ENCODE measurements at places on chromosomes 2 and 18.
A peak's percentile ranks its signal among the peaks of the same experiment; 100 is the strongest.

DNA sequence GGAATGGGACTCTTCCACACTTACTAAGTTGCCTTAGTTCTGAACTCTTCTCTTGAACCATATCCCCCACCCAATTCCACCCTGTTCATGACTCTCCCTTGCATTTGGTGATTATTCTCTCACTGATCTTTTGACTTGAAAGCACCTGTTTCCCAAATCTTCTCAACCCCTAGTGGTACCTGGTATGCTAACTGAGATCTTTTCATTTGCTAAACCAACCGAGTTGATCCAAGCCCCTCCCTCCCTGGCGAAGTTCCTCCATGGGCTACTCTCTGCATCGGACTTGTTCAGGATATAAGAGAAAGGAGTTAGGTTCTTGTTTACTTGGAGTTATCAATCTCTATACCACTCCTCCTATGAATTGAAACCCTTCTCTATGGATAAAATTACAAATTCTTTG is 593.5 kb downstream of the BCL11A start:
- DNase-seq = no peak

DNA sequence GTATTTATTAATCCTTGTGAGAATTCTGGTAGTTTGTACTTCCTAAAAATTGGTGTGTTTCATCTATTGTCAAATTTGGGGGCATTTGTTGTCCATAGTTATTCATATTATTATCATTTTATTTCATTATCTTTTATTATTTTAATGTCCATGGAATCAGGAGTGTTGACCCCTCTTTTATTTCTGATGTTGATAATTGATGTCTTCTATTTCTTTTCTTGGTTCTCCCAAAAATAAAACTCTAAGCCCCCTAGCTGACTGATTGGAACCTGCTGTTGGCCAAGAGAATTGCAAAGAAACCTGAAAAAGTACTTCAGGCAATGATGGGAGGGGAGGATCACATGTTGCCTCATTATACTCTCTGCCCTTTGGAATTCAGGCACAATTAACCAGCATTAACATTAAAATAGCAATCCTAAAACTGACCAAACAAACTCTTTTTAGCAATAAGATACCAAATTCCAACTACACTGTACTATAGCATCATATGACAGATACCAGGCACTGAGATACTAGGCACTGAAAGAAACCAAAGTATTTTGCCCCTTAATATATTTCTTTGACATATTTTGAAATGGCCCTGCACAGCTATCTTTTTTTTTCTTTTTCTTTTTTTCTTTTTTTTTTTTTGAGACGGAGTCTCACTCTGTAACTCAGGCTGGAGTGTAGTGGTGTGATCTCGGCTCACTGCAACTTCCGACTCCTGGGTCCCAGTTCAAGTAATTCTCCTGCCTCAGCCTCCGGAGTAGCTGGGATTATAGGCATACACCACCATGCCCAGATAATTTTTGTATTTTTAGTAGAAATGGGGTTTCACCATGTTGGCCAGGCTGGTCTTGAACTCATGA is 1097.2 kb upstream of the CNTNAP5 start:
- no peak for DNase-seq

DNA sequence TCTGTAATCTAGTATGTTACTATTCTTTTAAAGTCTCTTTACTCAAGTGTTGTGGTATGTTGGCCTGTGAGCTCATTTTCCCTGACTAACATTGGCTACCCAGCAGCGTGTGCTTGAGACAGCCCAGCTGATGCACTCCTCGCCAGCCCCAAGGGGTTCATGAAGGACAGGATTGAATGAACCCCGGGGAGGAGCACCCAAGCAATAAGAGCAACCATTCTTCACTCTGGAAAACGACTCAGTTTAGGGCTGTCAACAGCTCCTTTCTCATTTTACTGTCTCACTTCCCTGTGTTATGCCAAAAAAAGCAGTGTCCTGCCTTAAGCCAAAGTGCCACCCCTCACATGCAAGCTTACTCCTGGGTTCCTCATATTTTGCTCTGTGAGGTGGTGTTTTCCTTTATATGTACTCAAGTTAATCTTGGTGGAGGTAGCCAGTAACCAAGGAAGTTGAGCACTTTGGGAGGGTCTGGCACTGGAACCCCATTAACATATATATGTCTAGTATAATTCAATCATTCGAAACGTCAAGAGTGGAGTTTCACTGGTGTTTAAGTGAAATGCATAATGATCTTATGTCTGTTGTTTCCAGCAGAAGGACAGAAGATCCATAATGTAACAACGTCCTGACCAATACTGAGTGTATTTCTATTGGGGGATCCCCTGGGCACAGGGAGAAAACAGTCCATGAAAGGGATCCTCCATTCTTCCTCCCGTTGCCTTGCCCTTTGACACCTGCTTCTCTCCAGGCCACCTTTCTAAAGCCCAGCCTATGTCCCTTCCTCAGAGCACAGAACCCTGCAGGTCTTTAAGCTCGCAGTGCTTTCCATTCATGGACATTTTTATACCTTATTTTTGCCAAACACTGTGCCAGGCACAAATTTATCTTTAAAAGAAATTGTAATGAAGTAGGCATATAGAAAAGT is 43.2 kb downstream of the ATIC start:
- peak; percentile 76 for DNase-seq

GRCh38 chr2:237115870-237116269 is 30.2 kb downstream of the COPS8 start:
- no peak for DNase-seq

GRCh38 chr2:9968553-9969497 is 17.3 kb downstream of the GRHL1 start:
- DNase-seq = no peak

DNA sequence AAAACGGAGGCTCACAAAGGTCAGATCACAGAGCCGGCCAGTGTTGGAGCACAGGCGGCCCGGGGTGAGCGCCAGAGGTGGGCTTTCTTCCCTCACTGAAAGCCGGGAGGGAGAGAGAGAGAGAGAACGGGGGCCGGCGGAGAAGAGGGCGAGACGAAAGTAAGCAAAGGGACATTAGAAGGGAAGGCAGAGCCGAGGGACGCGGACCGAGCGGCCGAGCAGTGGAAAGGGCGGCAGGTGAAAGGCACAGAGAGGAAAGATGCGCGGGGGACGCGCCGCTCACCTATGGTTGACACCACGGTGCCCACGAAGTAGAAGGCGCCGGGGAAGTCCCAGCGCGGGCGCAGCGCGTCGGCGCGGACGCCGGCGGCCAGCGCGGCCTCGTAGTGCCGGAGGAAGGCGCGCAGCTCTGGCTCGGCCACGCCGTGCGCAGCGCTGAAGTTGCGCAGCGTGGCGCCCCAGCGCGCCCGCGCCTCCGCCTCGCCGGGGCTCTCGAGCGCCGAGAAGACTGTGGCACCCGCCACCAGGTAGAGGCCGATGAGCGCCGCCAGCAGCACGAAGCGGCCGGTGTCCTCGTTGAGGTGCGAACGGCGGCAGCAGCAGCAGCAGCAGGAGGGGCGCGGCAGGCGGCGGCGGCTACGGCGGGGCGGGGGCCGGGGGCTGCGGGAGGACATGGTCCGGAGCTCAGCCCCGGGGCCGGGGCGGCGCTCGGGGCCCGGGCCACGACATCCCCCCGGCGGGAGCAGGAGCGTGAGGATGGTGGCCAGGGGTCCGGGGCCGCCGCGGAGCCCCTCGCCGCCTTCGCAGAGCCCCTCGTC is 166.9 kb downstream of the MSH2 start:
- DNase-seq = no peak

DNA sequence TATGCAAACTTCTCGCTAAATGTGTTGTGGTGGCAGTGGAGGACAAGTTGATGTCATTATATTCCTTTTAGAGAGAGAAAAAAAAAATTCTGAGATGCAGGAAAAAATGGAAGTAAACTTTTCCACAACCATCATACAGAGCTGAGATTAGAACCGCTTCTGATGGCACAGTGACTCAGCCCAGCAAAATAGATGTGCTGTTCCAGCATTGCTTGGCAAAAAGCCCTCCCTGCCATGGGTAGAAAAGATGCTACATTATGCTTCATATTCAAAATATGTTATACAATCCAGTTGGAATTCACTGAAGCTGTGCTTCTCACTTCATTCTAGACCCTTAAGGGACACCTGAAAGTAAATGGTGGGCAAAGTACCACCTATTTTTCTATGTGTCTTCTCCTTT is 1047.6 kb upstream of the FANCL start:
- DNase-seq = peak; percentile 54

DNA sequence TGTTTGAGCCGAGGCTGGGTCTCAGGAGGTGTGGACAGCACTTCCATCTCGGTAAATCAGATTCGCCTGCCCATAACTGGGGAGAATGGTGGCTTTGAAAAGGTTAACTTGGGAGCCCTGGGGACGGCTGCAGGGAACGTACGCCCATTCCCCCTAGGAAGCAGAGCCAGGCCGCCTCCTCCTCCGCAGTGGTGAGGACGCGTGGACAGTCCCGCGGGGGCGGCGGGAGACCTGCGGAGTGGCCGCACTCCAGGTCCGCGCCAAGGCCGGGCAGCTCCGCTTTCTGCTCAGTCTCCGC is 845 bp upstream of the MYCN start:
- DNase-seq = no peak

DNA sequence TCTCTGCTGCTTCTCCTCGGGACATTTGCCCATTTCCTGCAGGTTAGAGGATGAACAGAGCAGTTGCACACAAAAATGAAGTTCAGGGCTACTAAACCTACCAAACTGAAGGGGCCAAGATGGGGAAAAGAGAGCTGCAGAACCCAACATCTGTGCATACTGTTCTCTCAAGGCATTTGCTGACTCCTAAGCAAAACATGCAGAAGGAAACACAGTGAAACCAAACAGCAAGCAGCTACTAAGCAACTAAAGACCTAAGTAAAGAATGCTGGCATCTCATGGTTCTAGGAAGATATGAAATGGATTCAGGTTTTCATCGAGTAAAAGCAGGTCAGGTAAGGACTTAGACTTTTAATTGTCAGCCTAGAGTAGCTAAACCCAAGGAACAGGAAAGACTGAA is 111.9 kb upstream of the SYT4 start:
- DNase-seq = no peak

- no peak for DNase-seq
Observed at GRCh38 chr18:32270341-32270740, 80.5 kb downstream of the MEP1B start.

DNA sequence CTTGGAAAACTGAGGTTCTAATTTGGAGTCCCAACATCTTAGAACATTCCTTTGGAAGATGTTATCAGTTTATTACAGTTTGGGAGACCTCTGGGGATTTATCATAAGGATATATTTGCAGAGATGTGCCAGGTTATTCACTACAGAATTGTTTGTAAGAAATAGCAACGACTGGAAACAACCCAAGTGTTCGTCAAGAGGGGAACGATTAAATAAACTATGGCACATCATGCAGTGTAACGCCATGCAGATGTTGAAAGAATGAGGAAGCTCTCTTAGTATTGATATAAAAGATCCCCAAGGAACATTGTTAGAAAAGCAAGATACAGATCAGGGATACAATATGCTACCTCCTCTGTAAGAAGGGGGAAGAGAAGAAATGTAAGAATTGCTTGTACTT is 210.6 kb downstream of the TMEM247 start:
- DNase-seq = peak; percentile 40

DNA sequence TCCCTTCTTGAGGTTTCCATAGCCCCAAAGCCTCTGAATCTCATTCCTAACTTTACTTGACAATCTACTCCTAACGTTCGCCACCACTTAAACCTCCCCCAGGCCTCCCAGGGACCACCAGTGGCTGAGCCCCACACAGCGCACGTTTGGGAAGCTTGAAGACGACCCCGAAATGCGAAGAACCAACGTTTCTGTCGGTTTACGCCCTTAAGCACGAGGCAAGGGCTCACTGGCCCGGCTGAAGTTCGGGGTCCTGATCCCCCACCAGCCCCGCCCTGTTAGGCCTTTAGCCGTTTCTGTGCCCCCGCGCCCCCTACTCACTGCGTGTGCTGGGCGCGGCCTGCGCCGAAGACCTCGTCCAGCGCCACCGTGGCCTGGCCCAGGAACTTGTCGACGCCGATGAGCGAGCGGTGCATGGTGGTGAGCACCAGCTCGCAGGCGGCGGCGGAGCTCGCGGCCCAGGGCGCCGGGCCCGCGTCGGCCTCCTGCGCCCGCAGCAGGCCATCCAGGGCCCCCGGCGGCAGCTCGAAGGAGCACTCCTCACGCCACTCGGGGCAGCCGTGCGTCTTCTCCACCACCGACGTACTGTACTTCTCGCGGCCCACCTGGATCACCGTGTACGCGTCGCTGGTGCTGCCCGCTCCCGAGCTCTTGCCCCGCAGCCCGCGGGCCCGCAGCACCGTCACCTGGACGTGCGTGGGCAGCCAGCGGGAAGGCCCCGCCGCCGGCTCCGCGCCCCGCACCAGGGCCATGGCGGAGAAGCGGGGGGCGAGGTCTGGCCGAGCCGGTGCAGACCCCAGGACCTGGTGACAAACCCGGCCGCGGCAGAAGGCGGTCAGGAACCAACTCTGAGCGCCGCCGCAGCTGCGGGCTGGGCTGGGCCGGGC is 479 bp downstream of the RAB11FIP5 start:
- peak; percentile 53 for DNase-seq

DNA sequence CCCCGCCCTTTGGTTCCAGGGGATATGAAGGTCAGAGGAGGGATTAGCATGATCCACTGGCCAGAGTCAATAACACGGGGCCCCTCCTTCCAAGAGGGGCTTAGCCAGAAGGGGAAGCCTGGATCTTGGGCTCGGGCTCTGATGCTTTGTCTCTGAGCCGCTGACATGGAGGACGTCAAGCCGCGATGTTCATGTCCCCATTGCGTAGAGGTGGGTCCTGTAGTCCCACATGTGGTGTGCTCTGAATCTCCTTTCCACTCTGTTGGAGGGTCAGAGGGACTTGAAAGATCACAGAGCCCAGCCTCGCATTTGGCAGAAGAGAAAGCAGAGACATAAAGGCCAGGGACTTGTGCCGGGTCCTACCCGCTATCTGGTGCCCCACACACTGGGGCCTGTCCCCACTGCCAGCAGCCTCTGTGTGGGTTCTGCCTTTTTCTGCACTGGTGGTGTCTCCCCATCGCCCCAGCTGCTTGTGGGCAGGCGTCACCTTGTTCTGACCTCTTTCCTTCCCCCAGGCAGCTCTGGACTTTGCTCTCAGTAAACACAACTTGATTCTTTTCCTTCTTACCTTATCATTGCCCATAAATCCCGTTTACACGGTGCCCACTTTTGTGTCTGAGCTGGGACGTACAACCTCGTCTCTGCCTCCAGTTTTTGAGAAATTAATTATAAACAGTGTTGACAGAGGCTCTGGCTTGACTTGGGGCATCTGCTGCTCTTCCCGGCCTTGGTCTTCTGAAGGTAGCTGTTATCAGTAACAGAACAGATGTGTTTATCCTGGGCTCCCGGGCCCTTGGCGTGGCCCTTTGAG is 48.8 kb downstream of the SH3BP4 start:
- no peak for DNase-seq

DNA sequence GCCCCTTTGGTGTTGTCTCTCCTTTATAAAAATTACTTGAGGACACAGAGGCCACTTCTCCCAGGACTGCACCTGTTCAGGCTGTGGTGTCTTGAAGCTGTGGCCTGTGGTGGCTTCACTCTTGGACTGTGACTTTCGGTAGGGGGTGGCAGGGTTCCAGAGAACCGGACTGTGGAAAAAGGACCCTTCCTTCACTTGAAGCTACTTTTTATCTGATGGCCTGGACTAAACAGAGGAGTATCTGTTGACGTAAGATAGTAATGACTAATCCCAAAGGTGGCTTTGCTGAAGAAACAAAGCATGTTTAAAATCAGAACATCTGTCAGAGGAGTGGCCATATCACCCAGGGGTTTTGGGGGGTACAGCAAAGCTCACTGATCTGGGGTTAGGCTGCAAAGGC is 60.8 kb downstream of the CENPO start:
- DNase-seq = no peak

GRCh38 chr2:205637779-205638503 is 44.4 kb upstream of the NRP2 start:
- no peak for DNase-seq

GRCh38 chr18:77003316-77003715 is 129.3 kb downstream of the MBP start:
- no peak for DNase-seq

- DNase-seq = no peak
Observed at GRCh38 chr2:85770786-85771409, 17.1 kb downstream of the ATOH8 start.
